ENCODE measurements at places on chromosomes 1 and 21.

GRCh38 chr21:28771790-28772501, 220.7 kb downstream of the LTN1 start:
- DNase-seq: no peak

DNA sequence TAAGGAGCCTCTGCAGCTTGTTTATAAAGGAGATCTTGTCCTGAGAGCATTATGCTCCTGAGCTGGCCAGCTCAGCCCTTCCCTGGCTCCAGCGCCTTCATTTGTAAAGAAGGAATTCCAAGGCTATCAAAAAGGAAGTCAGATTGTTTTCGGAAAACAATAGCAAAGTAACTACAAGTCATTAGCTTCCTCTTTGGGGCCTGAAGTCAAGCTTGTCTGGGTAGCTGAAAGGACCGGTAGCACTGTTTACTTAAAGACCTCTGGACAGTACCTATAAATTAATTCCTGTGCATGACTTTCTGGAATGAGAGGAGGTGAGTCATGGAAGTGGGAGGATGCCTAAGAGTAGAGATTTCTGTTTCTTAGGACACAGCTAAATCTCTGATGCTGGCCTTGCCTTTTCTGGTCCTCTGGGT, 20.7 kb upstream of the GJA5 start:
- no peak for DNase-seq

GRCh38 chr1:205374210-205375078, 17.7 kb upstream of the KLHDC8A start:
- no peak for DNase-seq

- no peak for DNase-seq
Observed at GRCh38 chr1:90835661-90836344, 118.7 kb upstream of the BARHL2 start.

DNA sequence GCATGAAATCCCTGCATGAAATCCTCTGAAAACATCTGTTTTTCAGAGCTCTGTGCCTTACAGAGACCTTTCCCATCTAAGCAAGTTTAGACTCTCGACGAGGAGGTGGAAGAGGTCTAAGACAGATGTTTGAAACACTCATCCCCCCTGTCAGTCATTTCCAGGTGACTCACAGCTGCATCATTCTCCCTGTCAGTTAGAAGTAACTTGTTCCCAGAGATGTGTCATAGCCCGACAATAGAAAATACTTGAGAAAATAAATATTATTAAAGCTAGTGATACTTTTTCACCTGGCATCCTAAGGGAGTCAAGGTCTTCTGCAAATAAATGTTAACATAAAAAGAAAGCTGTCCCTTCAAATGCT, 41.6 kb upstream of the SEC16B start:
- DNase-seq: no peak

- DNase-seq: peak; percentile 54
Observed at GRCh38 chr1:178532392-178532791, 19.5 kb downstream of the TEX35 start.

GRCh38 chr1:154155251-154155650, 378 bp upstream of the NUP210L start:
- DNase-seq: no peak

DNA sequence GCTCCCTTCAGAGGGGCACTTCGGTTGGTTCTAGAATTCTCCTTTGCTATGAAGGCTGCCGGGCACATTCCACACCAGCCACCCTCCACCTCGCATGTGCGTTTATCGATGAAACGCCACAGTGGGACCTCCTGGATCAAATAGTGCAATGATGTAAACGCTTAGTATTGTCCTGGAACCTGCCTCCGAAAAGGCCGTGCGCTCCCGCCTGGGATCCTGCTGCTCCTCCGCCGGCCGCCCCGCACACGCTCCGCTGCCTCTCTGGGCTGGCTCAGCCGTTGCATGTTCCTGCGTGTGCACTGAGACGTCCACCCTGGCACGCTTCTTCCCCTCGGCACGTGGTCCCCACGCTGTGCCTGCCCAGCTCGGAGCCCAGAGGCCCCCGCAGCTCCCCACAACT, 4.0 kb upstream of the TNFRSF14 start:
- DNase-seq: no peak

- no peak for DNase-seq
Observed at GRCh38 chr1:166172106-166172505, 5.3 kb upstream of the FAM78B start.

DNA sequence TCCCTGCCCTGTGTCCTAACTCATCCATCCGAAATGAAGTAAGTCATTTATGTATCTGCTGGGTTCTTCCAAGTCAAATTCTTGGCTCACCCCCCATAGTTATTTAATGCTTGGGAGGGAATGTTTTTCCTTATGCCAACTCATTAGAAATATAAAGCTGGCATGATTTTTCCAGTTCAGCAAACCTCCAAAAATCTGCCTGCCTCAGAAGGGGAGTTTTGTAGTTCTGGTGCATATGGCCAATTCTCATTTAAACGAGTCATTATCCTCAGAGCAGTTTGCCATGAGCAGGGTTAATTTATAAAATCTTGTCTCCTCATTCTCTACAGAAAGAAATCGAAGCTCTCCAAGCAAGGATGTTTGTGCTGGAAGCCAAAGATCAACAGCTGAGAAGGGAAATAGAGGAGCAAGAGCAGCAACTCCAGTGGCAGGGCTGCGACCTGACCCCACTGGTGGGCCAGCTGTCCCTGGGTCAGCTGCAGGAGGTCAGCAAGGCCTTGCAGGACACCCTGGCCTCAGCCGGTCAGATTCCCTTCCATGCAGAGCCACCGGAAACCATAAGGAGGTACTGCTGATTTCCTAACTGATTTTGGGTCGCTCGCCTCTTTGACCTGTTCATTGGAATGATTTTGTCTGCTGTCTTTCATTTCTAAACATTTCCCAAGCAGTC, 144.1 kb downstream of the DISC1 start:
- no peak for DNase-seq

DNA sequence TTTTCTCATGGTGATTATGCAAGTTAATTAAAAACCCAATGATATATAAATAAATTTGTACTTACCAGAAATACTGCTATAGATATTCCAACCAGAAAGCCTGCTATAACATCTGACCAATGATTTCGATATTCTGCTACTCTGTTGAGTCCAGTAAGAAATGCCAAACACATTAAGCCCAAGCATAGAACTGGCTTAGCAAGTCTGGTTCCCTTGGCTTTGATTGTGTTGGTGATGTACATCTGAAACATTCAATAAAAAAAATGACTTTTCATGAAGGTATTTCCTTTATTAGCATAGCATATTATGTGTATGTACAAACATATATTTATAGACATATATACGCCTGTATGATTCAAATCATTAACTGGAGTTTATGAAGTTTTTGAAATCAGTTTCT, 82.8 kb downstream of the PLPPR5 start:
- DNase-seq: no peak

- no peak for DNase-seq
Observed at GRCh38 chr1:50422946-50423669, at the start of gene DMRTA2. Gene DMRTA2, minus strand, starts transcription at chr1:50423443. Its CDS starts 1,907 bp downstream, at chr1:50421536.

GRCh38 chr1:248825573-248825908, 174 bp downstream of the SH3BP5L start:
- no peak for DNase-seq

GRCh38 chr1:40901886-40902852, 40.0 kb upstream of the CITED4 start:
- DNase-seq: no peak

- no peak for DNase-seq
Observed at GRCh38 chr1:175070818-175071217, 3.2 kb downstream of the TNN start.

- DNase-seq: no peak
Observed at GRCh38 chr1:155858800-155859233, 550 bp upstream of the SYT11 start.

GRCh38 chr1:105730701-105731100, 1325.8 kb upstream of the PRMT6 start:
- DNase-seq: no peak

- no peak for DNase-seq
Observed at GRCh38 chr1:20499105-20499504, 8.8 kb downstream of the MUL1 start.

GRCh38 chr21:36039861-36040260, 20.5 kb downstream of the SETD4 start:
- DNase-seq: no peak

DNA sequence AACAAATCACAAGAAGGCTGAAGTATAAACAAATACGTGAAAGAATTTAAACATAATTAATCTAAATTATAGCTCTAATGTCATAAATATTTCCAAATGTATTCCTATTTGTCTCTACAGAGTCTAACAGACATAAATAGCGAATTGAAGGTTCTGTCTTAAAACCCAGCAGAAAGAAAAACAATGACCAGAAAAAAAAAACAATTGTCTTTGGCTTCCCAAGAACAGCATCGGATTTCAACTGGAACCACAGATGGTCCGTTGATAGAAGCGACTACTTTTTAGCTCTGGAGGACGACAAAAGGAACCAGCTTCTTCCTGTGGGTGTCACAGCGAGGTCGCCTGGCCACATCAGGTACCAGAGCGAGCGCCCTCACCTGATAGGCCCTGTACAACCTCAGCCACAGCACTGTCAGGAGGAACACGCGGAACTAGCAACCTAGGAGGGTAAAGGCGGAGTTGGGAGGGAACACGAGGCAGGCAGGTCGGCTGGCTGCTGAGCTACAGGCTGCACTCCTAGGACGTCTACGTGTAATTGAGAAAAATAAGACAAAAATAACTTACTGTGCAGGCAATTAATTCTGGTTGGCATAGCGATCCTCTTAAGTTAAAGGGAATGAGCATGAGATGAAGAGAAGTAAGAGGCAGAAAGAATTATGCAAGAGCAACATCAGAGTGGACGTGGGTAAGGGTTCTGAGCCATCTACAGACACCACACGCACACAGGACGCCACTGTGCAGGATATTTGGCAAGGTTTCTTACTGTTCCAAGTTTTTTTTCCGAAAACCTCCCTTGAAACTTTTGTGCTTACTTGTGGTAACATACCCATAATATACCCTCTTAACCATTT, 16.7 kb upstream of the PRDM15 start:
- peak; percentile 24 for DNase-seq

- no peak for DNase-seq
Observed at GRCh38 chr1:178493301-178493741, 3.4 kb downstream of the CLEC20A start.

- DNase-seq: no peak
Observed at GRCh38 chr1:228015276-228016180, 8.7 kb downstream of the WNT3A start.

DNA sequence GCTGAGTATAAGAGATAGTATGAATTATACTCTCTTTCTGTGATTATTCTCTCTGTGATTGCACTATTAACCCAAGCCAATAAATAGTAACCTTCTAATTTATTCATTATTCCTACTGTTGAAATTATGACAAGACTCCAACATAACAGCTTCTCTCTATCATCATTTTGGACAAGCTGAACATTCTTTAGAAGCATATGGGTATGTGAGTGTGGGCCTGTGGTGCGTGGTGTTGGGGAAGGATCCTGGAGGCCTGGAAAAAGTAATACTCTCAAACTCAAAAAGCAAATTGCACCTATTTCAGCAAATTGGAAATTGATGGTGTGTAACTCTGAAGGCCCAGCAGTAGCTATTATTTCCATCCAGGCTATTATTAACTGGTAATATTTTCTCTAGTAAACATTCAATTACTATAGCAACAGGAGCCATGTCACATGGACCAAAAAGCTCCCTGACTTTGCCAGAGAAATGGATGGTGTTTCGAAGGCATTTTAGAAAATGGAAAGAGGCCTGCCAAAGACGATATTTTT, 502.8 kb downstream of the LTN1 start:
- DNase-seq: no peak

DNA sequence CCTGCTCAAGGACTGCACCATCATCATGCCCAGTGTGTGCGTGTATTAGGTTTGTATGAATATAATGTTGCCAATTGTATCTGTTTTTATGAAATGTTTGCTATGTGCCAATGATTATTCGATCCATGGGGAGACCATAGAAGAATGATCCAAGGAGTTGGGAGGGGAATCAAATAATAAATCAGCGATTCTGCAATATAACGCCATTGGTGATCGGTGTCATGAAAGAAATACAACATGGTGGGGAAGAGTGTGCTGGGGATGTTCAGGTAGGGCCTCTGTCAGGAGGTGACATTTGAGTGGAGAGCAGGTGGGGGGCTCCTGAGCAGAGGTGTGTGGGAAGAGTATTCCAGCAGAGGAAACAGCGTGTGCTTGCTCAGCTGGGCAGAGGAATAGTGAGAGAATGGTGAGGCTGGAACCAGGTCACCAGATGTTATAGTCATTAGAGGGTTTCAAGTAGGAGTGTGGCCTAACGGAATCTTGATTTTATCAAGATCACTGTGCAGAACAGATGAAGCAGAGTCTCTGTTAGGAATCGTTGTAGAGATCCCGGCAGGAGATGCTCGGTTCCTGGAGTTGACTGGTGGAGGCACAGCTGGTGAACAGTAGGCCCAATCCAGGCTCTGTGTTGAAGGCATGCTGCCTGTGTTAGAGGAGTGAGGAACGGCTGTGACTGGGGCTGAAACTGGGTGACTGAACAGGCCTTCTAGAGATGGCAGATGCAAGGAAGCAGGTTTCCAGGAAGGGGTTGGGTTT, 2.9 kb upstream of the ZNF496 start:
- no peak for DNase-seq

DNA sequence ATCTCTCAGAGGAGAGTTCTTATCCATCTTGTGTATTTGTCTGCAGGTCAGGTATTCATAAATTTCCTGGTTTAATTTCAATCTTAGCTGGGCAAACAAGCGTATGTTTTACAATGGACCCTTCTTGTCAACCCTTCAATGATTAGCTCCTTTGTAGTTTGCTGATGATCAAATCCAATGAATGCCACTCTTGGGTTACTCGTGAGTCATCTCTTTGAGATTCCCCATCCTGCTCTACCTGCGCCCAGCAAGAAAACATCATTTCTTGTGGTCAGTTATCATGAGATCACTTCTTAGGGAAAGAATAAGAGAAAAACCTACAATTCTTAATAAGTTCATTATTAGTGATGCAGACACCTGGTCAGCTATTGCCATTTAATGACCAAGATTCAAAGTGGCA, 572.3 kb upstream of the PKN2 start:
- DNase-seq: no peak

DNA sequence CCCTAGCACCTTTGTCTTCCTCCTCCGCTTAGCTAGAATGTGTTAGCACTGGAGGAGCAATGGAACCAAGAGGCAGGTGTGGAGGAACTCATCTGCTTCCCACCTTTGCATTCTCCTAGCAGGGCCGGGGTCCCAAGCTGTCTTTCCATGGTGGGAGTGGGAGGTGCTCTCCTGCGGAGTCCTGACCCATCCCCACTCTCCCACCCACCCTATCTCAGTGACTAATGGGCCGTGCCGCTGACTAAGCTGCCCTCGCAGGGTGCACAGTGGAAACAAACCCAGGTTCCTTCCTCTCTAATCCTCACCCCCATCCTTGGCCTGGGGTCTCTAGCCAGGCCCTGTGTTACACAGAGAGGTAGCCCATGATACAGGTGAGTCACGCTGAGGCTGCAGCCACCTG, 177.5 kb downstream of the HIVEP3 start:
- DNase-seq: no peak

Measured in stimulated activated CD8-positive, alpha-beta memory T cell treated with anti-CD3 and anti-CD28 coated beads, Interleukin-15, amount 100 ng/mL, for 1 hour (primary cell).